ENCODE measurements at places on chromosomes 11 and 22. TPM values are rescaled to one million over a fixed set of nuclear protein-coding genes. Genes with fewer than 3 reads are reported as not detected.

DNA sequence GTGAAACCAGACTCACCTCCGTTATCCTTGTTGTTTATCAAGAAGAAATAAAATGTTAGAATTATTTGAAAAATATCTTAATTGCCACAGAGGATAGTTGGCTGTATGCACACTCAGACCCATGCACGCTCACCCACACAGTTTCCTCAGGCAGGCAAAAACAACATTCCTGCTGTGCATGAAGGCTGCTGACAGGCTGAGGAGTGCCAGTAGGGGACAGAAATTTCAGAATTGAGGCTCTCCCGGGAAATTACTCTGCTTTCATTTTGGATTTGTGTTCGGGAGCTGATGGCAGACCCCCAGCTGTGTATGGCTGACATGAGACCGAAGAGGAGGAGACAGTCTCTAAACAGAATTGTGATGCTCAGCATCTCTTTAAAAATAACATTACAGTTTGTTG lies 87.5 kb downstream of the AMOTL1 start:
- DNase-seq: no peak

- DNase-seq: no peak
These were observed 616.6 kb downstream of the LRRC4C start for GRCh38 chr11:40842750-40843339.

DNA sequence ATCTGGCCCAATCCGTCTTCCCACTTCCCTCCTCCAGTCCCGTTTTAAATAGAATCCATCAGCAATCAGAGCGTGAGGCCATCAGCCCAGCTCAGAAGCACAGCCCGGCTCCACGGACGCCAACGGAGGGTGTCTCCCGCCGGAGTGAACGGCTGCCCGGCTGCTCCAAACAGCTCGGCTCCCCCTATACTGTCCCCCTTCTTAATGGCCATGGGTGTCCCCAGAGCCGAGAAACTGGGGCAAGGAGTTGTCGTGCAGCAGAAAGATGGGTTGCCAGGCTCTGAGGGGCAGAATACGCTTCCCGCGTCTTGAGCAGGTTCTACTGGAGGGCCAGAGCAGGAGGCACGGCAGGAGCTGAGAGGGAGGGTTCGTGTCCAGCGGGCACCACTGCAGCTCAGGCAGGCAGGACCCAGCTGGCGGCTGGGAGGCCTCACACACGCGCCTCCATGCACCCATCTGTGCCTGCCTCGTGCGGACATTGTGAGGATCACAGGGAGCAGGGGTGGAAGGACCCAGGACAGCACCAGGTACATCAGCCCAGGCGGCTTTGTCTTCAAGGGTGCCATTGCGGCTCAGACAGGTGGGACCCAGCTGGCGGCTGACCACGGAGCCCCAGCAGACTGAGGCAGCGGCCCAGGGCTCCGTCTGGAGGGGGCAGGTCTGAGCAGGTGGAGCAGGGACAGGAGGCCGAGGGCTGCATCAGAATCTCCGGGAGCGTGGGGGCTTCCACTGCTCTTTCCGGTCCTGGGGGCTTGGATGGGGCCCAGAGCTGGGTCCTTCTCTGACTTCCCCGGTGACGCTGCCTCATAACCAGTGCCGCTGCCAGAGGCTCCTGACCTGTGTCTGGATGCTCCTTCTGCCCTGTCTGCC lies 882.7 kb downstream of the BRD1 start:
- no peak for DNase-seq

DNA sequence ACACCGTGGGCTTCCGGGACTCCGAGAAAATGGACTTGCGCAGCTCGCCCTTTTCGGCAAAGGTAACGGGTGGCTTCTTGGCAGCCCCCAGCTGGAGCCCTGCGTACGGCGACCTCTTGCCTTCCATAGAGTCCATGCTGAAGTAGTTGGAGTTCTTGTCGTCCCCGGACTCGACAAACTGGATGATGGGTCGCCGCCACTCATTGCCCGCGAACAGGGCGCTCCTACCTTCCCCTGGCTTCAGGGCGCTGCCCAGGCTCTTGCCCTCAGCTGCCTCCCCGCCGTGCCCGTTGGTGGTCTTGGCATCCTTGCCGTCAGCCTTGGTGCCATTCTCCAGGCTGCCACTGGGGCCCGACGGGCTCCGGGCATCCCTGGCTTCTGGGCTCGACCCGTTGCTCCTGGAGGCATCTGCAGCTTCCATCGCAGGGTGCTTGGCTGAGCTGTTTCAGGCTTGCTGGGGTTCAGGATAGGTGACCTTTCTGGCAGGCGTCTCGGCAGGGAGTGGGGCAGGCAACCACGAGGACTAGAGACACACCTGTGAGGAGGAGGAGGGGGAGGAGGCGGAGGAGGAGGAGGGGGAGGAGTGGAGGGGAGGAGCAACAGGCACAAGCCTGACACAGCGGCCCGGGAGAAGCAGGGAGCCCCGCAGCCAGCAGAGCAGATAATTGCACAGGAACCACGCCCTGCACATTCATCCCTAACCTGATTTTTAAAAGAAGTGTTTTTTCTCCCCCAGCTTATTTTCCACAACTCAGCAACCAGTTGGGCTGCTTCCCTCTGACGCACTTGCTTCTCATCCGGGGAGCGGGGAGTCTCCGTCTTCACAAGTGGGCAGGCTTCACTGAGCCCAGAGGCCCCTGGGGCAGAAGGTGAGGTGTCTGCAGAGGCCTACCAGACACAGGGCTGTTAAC lies at the start of gene TRIM29:
Gene TRIM29 (minus strand): TSS at position 503 of the 911 bp plus-strand sequence. CDS start 82 bp downstream, at position 421.
- no peak for DNase-seq

Gene CABP4
- 2.4 TPM for polyA plus RNA-seq

Gene CAVIN3
- 221 TPM for polyA plus RNA-seq
